AG09309 (cell line): ENCODE measurements at places on chromosomes 11 and 22.

DNA sequence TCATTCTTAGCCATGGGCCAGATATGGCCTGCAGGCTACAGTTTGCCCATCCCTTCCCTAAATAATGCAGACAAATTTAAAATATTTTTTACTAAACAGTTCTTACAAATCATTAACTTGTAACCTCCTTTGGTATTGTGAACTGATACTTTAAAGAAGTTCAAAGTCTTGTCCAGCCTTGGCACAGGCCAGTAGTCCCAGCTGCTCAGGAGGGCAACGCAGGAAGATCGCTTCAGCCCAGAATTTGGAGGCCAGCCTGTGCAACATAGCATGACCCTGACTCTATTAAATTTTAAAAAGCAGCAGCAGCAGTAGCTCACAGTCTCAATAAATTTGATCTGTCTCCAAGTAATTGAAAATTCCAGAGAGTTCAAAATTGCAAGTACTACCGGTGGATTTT lies 83.7 kb upstream of the ARHGAP32 start:
- no peak for DNase-seq

DNA sequence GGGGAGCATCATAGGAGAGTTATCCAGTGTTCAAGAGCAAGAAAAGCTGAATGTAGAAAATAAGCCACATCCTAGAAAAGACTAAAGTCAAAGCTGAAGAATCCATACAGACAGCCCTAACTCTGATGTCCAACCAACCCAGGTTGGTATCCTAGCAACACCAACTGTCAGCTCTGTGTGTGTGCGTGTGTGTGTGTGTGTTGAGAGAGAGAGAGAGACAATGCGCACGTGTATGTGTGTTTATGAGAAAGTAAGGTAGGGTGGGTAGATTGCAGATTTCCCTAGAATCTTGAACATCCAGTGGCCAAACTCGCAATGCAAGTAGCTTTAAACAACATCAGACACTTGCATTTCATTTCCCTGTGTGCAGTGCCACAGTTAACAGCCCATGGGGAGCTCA lies 274.9 kb downstream of the FAM181B start:
- DNase-seq: no peak

GRCh38 chr11:82577246-82577645 lies 156.4 kb downstream of the FAM181B start:
- no peak for DNase-seq

- DNase-seq: no peak
Measured at GRCh38 chr11:126886636-126887035, 113.9 kb downstream of the KIRREL3 start.

DNA sequence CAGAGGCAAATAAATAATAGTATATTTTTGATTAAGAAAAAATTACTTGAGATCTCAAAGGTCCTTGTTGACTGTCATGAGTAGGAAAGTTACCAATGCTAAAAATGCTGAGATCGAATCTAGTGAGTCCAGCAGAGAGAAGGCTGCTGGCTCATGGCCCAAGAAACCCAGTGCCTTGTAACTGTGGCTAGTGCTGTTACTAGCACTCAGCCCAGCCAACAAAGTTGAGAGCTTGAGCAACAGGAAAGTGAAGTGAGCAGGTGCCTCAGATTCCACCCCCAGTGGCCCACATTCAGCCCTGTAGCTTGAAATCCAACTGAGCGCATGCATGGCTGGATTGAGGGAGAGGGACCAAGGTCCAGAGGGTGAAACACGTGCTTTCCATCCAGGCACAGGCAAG lies 398.2 kb downstream of the SHANK2 start:
- DNase-seq: no peak

- DNase-seq: no peak
Measured at GRCh38 chr22:38748487-38749136, 7.2 kb downstream of the SUN2 start.

DNA sequence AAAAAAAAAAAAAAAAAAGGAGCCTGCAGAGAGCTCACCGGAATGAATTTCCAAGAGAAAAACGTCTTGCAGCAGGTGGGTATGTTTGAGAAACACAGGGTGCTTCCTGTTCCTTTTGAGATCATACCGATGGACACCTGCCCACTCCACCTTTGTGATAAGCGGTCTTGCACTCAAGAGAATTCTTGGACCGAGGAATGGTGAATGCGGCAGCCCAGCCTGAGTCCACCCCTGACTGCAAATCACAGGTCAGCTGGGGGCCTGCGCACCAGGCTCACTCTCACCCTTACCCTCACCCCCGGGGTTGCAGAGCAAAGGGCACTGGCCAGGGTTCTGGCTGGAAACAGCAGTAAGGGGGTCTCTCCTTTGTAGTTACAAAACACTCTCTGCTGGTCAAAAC lies 16.8 kb upstream of the TEF start:
- no peak for DNase-seq

DNA sequence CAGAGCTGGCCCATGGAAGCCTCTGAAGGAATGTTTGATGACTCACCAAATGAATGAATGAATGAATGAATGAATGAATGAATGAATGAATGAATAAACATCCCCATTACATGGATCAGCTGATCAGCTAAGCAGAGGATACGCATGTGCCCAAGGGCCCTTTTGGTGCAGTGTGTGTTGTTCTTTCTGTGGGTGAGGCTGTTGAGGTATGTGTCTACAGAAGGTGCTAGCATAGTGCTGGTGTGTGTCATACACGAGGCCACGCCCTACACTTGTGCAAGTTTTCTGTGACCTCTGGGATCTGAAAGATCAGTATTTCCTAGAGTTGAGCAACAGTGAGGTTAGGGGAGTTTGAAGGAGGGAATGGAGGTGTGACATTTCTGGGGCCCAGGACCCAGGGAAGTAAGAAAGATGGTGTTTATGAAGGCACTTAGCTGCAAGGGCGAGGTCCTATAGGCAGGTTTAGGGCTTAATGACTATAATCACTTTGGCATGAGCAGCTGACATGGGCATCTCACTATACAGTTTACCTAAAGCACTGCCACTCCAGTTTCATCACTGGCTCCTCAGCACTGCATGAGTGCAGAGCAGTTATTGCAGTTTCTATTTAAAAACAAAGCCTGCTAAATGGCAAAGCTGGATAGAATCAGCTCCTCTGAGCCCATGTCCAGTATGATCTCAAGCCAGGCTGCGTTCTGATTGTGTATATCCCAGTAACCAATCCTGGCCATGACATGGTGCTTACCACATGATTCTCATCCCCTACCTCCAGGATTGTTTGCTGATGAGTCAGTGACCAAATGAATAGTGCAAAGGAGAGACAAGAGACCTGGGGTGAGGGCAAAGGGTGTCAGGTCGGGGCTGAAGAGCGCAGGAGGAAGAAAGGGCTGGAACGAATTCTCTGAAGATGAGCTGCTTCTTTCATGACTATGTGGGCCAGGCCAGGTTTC lies 36.4 kb upstream of the E2F8 start:
- no peak for DNase-seq

- no peak for DNase-seq
Measured at GRCh38 chr11:89660234-89660633, 49.9 kb upstream of the TRIM77 start.

- no peak for DNase-seq
Measured at GRCh38 chr11:17613983-17614382, 66.9 kb downstream of the OTOG start.

DNA sequence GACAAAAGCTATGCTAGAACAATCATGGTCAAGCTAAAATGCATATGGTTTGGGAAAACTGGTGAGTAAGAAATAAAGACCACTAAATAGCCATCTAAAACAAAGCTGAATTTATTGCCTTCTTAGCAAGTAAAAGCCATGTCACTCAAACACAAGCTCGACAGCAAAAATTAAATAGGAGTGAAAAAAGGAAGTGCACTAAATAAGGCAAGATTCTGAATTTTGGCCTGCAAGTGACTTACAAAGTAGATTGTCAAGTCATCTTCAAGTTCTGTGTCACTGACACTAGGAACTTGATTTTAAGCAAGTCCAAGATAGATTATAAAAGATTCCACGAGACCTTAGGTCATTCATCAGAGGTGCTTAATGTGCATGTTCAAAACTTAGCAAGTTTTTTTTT lies 27.4 kb downstream of the TUG1 start:
- DNase-seq: no peak

DNA sequence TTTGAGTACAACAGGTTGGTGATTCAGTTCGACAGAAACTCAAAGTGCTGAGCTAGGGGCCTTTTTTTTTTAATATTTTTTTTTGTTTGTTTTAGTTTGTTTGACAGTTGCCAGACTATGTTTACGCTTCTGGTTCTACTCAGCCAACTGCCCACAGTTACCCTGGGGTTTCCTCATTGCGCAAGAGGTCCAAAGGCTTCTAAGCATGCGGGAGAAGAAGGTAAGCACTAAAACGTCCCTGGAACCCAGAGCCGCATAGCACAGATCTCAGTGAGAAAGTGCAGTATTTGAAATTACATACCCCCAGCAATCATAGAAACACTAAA lies 649 bp downstream of the PRRG4 start:
- no peak for DNase-seq

- no peak for DNase-seq
Measured at GRCh38 chr11:65084598-65085375, 765 bp downstream of the ZFPL1 start.

DNA sequence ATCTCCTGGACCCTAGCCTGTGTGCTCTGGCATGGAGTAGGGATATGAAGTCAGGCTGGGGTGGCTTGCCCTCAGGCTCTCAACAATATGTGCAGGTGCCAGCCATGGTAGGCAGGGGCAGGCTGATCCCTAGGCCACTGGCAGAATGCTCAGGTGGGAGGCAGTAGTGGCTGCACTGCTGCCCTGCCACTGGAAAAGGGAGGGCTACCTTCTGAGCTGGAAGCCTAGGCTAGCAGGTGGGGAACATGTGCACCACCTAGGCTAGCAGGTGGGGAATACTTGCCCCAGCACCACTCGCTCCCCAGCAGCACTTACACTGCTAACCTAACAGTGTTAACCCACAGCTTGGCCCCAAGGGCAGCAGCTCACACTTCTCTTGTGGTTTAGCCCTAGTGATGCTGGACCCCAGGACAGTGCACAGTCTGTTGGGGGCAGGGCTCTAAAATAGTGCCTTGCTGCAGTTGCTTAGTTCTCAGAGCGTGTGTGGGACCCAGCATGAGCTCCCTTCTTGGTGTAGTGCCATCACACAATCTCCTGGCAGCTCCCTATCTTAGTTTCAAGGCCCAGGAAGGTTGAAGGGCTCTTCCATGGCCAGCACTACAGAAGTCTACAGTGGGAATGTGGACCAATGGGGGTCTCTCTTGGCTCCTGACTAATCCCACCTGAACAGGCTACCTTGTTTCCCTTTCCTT lies 130.8 kb downstream of the FCHSD2 start:
- no peak for DNase-seq

DNA sequence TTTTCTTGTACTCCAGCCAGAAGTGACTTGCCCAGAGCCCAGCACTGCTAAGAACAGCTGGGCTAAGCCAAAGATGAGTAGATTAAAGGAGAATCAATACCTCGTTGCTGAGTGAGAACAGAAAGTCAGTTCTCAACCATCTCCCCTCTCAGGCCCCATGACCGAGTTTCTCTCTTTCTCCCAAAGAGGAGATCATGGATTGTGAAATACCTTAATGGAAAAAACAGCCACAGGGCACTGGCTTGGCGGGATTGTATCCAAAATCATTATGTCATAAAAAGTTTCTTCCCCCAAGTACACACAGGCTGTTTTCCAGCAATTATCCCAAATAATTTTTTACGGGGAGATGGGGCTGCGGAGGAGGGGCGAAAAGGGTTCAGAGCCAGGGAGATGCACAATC lies 111.8 kb upstream of the TMEM45B start:
- no peak for DNase-seq

GRCh38 chr11:17498475-17498874 lies 21.8 kb upstream of the ABCC8 start:
- no peak for DNase-seq

DNA sequence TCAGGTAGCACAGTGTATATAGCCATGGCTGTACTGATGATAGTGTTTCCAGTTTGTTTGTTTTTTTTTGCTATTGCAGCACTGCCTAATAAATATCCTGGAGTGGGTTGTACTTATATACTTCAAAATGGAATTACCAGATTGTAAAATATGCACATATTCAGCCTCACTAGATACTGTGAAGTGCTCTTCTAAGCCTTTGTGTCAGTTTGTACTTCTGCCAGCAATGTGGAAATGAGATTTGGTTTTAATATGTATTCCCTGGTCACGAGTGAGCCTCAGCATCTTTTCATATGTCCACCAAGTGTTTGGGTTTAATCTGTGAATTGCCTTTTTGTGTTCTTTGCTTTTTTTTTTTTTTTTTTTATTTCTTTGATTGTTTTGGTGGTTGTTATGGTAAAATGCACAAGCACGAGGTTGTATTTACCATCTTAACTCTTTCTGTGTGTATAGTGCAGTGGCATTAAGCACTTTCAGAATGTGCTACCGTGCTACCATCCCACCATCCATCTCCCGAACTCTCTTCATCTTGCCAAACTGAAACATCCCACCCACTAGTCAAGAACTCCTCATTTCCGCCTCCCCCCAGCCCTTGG lies 34.9 kb downstream of the ST3GAL4 start:
- no peak for DNase-seq

DNA sequence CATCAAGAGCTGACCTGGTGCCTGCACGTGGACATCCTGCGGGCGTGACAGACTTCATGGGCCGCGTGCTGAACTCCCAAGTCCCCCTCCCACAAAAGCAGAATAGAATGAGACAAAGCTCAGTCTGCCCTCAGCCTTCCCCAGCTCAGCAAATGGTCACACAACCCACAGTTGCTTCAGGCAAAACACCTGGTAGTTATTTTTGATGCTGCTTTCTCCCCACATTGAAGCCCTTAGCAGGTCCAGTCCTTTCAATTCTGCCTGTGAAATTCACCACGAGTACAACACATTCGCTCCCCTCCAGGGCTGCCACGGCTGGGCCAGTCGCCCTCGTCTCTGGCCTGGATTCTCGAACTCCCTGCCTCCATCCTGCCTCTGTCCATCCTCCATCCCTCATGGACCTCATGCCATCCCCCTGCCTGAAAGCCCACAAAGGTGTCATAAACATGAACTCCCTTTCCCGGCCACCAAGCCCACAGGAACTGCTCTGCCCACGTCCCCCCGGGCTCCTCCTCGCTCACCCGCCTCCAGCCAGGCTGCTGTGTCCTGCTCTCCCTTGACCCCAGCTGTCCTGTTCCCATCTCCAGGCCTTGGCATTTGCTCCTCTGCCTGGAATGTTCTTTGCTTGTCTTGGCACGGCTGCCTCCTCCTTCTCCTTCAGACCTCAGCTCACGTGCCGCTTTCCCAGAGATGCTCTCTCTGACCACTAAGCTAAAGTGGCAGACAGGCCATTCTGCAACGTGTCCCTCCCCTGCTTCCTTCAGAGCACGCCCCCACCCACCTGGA lies 42.1 kb downstream of the SCUBE1 start:
- DNase-seq: no peak

- DNase-seq: no peak
Measured at GRCh38 chr11:130737041-130737830, 179.0 kb downstream of the SNX19 start.

- DNase-seq: no peak
Measured at GRCh38 chr11:16395601-16396000, 39.3 kb upstream of the SOX6 start.

- DNase-seq: no peak
Measured at GRCh38 chr11:113457784-113458183, 17.4 kb downstream of the DRD2 start.

GRCh38 chr11:45386972-45387371 lies 100.8 kb upstream of the SYT13 start:
- DNase-seq: no peak
